DMS79 treated with DMSO at 0.1 percent for 48 hours (cell line): ENCODE measurements at places on chromosomes 4 and X.
A peak's percentile ranks its signal among the peaks of the same experiment; 100 is the strongest.

DNA sequence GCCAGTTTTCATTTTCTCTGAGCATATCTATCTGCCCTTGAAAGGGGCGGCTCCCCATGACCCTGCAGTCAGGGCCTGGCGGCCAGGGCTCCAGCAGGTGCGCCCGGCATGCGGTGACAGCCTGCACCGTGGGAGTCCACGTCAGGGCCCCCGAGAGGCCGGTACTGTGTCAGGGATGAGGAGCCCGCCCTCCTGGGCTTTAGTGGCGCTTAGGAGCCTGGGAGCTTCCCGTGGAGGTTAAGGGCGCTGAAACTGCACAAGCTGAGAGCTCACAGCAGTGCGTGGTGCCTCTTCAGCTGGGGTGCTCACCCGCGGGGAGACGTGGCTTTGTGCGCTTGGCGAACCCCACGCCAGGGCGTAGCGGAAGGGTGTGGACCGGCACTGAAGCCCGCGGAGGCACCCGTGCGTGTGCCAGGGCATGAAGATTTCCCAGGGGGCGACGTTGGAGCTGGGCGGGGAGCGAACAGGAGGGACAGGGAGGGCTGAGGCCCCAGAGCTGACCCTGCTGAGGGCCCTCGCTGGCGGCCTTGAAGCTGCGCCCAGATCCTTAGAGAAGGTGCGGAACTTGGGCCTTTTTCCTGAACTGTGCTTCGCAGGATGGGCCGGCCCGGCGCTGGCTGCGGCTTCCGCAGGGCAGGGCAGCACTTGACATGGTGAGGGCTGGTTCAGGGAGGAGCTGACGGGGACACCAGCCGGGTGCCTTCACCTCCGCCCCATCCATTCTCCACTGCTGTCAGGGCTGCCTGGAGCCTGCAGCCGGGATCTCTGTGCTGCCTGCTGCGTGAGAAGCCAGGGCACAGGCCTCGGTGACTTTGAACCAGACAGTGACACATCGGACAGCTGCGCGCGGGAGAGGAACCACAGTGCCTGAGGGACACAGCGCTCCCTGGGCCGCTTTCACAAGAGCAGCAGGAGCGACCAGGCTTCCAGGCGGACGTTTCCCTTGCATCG lies 32.9 kb downstream of the HTT-AS start:
- peak; percentile 13 for DNase-seq

DNA sequence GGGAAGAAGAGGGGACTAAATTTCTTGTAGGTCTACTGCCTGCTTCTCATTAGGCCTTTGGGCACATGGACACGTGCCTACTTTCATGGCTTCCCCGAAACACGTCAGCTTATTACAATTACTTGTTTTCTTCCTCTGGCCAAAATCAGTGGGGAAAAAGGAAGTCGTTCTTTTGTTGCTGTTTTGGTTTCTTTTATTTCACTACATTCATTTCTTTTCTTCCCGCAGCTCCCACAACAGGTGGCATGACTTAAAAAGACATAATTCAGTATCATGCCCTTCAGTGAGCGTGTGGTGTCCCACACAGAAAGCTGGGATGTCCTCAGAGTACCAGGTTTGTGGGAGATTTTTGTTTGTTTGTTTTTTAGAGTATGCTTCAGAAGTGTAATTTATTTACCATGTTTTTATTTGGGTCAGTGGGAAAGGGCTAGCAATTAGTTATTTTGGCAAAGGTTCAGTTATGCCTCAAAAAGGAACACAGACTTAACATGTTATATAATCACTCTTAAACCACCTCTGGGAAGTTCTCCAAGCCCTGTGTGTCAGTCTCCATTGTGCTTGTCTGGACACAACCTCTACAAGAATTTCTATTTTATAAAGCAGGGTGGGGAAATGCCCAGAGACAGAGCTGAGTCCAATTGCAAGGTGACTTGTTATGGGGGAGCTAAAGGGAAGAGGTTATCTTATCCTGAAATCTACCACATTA lies 44.2 kb upstream of the SPRY1 start:
- no peak for DNase-seq

GRCh38 chr4:152094970-152095700 lies 334.3 kb upstream of the GATB start:
- no peak for DNase-seq

- DNase-seq, result no peak
These were observed 85.6 kb upstream of the EGFL6 start for GRCh38 chrX:13483773-13484172.

DNA sequence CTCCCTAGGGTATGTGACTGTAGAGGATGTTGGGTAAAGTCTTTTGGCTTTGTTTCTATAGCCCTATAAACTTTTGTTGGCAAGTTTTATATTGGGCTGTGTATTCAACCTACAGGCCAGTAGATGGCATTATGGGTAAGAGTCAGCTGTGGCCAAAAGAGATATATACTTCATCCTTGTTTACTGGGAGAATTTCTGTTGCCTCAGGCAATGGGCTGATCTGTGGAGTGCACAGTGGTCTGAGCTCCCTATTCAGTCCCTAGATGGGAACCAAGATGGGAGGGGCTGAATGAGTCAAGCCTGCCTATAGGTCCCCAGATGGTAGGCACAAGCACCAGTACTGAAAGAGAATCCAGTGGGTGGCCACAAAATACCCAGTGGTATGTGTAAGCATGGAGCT lies 580.6 kb downstream of the EPHA5 start:
- DNase-seq, result no peak

DNA sequence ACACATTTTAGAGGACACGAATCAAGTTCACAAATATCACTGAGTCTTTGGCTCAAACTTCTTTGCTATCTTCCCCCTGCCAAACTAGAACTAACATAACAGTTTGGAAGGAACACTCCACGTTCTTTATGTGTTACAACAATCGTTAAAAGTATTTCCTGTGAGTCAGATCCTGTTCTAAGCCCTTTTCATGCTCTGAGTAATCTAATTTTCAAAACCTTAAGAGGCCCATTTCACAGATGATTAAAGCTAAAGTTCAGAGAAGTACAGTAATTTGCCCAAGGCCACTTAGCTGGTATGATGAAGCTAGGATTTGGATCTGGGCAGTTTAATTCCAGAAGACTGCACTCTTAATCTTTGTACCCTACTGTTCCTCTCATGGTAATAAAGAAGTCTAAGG lies 854.4 kb upstream of the INTU start:
- no peak for DNase-seq

GRCh38 chr4:96186593-96186992 lies 346.7 kb downstream of the PDHA2 start:
- DNase-seq, result no peak

DNA sequence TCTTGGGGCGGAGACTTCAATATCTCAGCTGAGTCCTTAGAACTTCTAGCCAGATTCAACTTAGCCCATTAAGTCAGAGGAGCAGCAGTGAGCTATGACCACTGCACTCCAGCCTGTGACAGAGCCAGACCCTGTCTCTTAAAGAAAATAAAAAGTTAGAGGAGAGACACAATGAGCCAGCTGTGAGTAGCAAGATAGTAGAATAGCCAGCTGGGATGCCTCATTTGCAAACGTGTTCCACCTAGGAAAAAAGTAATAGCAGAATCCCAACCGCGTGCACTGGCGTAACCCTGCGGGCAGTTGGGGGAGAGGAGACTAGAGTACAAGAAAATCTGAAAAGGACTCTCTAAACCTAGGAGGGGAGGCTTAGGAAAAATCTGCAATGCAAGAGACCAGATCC lies 133.2 kb upstream of the ANXA3 start:
- no peak for DNase-seq

- no peak for DNase-seq
These were observed 79.7 kb downstream of the KIT start for GRCh38 chr4:54737421-54737820.

DNA sequence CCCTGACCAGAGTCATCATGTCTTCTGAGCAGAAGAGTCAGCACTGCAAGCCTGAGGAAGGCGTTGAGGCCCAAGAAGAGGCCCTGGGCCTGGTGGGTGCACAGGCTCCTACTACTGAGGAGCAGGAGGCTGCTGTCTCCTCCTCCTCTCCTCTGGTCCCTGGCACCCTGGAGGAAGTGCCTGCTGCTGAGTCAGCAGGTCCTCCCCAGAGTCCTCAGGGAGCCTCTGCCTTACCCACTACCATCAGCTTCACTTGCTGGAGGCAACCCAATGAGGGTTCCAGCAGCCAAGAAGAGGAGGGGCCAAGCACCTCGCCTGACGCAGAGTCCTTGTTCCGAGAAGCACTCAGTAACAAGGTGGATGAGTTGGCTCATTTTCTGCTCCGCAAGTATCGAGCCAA lies 11.0 kb downstream of the MAGEA4 start:
- no peak for DNase-seq

- DNase-seq, result no peak
These were observed 262.6 kb downstream of the STIM2 start for GRCh38 chr4:27123123-27123768.

- peak; percentile 62 for DNase-seq
These were observed 68.2 kb upstream of the TENM3 start for GRCh38 chr4:182174979-182175378.

- DNase-seq, result no peak
These were observed 53.4 kb downstream of the ABCG2 start for GRCh38 chr4:88104902-88105610.

- no peak for DNase-seq
These were observed 40.5 kb upstream of the RELL1 start for GRCh38 chr4:37726666-37727065.

DNA sequence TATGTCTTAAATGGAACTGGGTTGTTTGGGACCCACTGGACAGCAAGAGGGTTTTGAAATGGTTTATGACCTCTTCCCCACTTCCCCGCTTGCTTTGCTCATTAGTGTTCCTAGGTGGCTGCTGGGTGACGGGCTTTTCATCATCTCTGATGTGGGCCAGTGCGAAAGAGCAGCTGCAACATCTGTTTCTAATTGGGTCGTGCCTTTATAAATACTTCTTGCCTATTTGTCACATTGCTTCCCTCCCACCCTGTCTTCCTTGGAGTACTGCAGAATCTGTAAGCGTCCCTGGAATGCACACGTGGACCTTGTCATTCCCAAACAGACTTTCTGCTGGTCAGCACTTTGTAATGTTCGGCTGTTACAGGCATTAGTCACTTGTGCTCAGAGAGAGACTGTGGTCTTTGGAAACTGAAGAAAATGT lies 35.2 kb downstream of the SEPTIN11 start:
- no peak for DNase-seq

DNA sequence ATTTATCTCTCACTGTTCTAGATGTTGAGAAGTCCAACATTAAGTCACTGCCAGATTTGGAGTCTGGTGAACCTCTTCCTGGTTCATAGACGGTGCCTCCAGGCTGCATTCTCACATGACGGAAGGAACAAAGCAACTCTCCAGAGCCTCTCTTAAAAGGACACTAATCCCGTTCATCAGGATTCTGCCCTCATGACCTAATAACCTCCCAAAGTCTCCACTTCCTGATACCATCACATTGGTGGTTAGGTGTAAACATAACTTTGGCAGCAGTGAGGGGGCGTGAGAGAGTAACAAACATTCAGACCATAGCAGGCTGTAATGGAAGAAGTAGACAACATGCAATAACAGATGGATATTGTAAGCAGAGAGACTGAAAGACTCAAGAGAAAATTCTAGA lies 388.6 kb downstream of the PDHA2 start:
- DNase-seq, result no peak

GRCh38 chrX:154990496-154990895 lies 32.0 kb downstream of the F8 start:
- no peak for DNase-seq

GRCh38 chrX:21996872-21997455 lies 35.2 kb upstream of the PHEX start:
- no peak for DNase-seq

- no peak for DNase-seq
These were observed 66.2 kb upstream of the TACR3 start for GRCh38 chr4:103786014-103786413.

DNA sequence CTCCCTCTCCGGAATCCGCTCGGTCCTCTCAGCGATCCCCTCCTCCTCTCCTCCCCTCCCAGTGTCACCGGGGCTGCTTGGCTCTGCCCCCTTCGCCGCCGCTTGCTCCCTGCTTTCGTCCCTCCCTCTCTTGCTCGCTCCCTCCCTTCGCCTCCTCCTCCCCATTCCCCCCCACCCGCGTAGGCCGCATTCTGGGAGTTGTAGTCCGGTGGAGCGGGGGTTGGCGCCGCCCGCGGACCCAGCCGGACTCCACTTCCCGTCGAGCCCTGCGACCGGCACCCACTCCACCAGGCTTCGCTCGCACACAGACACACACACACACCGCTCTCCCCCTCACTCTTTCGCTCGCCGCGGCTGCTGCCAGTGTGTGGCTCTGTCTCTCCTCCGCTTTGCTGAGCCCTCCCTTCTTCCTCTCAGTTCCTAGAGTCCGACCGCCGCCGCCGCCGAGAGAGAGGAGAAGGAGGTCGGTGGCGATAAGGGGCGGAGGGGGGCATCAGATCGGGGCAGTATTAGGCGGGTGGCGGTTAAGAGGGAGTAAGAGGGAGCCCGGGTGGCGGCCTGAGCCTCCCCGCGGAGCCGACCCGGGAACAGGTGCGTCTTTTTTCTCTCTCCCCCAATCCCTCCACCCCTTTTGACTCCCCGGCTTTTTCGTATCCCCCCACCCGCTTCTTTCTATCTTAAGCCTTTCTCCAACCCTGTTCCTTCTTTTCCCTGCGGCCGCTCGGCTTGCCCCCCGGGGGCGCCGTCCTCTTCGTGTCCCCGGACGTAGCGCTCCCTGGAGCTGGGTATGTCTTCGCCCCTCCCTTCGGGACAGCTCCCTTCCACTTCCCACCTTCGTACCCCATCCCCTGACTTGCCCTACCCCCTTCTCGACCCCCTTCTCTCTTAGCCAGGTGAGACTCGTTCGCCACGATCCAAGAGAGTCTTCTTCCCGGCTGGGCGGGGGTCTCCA lies at the start of gene BCORL1:
BCORL1 (plus strand) TSS at position 336 of the 952 bp plus-strand sequence. CDS start 22,597 bp downstream, outside the sequence.
- peak; percentile 89 for DNase-seq

DNA sequence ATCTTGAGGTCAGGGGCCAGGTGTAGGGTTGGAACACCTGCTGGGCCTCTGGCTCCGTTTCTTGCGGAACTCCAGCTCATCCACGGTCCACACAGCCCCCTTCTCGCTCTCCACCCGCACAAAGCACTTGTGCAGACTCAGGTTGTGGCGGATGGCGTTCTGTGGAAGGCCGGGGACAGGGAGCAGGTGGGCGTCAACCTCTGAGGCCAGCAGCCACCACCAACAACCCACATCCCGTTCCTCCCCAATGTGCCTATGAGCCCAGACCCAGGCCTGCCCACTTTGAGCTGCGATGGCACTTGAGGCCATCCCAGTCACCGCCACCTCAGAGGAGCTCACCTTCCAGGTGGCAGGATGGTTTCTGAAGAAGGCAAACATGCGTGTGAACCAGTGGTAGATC lies 13.2 kb downstream of the FOXP3 start:
- DNase-seq, result no peak

DNA sequence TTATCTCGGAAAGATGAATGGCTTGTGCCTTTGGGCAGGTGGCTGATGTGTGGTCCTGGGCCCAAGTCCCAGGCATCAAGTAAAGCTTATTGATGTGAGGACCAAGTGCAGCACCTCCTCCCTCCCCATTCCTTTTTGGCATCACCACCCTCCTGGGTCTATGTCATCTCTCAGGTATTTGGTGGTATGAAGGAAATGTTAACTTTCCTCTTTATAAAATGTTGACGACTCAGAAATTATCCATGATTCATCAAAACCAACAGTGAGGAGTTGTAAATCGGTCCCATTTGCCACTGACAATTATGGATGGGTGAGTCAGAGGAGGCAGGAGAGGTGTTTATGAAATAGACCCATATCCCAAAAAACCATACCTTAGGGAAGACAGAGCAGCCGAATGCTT lies 229.4 kb upstream of the GATB start:
- no peak for DNase-seq
